Kasumi-1 (cell line): ENCODE measurements at places on chromosomes 11 and 22.
A peak's percentile ranks its signal among the peaks of the same experiment; 100 is the strongest.

GRCh38 chr11:43699870-43700269, 19.3 kb downstream of the HSD17B12 start:
- DNase-seq: no peak

- DNase-seq: no peak
Measured at GRCh38 chr11:103889679-103890078, 146.8 kb upstream of the DDI1 start.

DNA sequence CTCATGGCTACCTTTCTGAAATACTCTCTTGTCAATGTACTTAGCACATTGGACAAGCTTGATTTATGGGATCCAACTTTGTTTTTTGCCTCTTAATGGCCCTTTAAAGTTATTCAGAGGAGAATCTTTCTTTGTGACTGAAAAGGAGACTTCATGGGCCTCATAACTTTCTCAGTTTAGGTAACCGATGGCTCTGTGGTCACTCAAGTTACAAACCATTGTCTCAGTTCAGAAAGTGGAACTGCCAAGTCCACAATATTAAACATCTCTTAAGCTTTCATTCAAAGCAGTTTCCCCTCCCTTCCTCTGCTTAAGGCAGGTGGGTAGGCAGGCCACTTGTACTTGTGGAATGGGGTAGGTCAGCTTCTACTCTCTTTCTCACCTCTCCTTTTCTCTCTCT, 12.3 kb upstream of the ARL14EP start:
- no peak for DNase-seq

DNA sequence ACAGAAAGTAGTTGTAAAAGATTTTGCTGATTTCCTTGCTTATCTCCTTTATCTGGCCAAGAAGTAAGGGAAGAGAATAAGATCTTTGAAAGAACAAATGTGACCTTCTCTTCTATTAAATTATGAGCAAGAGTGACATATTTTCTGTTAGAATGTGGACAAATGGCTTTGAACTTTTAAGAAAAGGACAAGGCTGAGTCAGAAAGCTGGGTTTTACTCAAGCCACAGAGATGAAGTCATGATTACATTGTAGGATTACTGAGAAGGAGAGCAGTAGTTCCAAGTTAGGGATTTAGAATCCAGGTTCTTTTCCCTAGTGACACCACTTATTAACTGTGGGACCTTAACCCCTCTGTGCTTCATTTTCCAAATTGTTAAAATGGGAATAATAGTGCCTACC, 13.5 kb downstream of the CCDC90B start:
- no peak for DNase-seq

- DNase-seq: no peak
Measured at GRCh38 chr11:20162824-20163782, 2.8 kb upstream of the DBX1 start.

DNA sequence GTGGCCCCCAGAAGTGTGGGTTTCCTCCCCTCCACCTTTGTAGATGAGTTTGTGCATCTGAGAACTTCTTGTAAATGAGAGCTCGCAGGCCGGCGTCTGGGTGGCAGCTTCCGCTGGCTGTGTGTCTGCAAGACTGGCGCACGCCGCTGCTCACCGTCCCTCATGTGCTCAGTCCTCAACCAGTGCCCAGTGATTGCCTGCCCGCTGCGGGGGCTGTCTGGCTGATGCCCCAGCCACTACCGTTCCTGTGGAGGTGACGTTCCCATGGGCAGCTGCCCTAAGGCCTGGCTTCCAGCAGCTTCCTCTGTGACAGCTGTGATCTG, 8.8 kb downstream of the TBX1 start:
- DNase-seq: no peak

DNA sequence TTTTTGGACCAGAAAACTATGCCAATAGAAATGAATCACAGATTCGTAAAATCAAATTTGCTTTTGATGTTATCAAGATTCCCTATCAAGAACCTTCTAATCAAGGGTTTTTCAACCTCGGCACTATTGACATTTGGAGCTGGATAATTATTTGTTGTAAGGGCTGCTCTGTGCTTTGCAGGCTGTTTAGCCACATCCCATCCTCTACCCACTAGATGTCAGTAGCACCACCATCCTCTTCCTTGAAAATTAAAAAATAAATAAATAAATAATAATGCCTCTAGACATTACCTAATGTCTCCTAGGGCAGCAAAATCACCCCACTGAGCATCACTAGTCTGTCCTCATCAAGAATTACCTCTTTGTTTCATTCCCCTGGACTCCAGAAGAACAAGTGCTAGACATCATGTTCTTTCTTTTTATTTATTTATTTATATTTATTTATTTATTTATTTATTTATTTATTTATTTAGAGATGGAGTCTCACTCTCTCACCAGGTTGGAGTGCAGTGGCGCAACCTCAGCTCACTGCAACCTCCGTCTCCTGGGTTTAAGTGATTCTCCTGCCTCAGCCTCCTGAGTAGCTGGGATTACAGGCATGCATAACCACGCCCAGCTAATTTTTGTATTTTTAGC, 744.7 kb downstream of the KCNA4 start:
- peak; percentile 18 for DNase-seq

GRCh38 chr11:70332567-70332966, 62.1 kb downstream of the PPFIA1 start:
- DNase-seq: no peak

- DNase-seq: no peak
Measured at GRCh38 chr11:90407350-90407749, 184.5 kb upstream of the CHORDC1 start.

DNA sequence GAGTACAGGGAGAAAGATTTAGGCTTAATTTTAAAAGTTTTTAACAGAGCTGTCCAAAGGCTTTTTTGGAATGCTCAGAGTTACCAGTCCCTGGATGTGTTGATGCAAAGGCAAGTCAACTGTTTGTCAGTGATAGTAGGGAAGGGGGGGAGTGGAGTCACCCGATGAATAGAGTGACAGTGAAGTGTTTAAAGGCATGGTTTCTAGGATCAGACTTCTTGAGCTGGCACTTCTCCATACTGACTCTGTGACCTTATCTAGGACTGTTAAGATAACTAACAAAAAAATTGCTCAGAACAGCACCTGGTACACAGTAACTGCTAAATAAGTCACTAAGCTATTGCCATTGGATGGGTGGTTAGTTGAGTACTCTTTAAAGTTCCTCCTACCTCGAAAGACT, 11.3 kb upstream of the RAG2 start:
- DNase-seq: no peak

- DNase-seq: no peak
Measured at GRCh38 chr11:68202165-68202564, 10.9 kb downstream of the KMT5B start.

GRCh38 chr11:71138737-71139425, 113.5 kb downstream of the SHANK2 start:
- no peak for DNase-seq

DNA sequence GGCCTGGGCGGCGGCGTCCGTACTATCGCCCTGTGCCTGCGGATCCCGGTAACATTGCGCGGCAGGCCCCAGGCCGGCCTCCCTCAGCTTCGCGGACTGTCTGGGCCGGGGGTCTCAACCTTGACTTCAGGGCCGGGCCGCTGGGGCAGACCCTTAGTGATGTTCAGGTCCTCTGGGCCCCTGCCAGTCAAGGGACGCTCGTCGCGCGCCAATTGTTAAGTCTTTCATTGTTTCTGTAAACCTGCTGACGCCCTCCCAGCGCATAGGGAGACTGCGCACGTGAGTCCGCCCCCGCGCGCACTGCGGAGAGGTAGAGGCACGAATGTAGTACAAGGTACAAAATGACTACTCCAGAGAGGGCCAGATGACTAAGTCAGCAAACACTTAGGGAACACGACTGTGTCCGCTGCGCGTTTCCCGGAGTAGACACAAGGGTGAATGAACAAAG, 451 bp upstream of the HDHD5 start:
- no peak for DNase-seq

DNA sequence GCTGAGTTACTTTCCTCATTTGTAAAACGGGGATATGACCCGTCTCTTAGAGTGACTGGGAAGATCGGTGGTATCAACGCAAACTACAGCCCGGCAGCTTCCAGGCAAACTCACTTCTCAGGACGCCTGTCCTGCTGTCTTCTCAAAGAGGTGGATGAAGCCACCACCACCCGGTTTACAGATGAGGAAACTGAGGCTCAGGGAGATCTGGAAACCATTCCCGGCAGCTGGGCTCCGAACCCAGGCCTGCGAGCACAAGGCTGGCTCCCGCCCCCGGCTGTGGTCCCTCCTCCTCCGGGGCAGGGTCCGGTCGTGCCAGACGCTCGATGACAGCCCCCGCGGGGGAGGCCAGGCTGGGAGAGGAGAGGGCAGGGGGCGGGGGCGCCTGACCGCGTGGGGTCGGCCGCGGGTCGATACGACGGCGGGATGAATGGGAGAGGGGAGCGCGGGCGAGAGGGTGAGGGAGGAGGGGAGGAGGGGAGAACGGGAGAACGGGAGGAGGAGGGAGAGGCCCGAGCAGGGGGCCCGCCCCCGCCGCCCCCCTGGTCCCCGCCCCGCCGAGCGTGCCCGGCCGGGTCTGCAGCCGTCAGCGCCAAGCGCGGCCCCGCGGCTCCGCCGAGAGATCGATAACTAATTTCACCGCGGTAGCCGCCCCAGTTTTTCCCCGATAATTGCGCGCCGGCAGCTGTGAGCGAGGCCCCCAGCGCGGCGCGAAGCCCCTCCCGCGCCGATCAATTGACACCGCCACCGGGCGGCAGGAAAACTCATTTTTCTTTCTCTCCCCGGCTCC, 14.0 kb downstream of the IGLL1 start:
- DNase-seq: no peak

- DNase-seq: peak; percentile 59
Measured at GRCh38 chr11:102177974-102178631, 67.9 kb downstream of the YAP1 start.

GRCh38 chr11:68337399-68337835, 25.0 kb downstream of the LRP5 start:
- DNase-seq: peak; percentile 7

GRCh38 chr22:37325039-37325395, 42.7 kb downstream of the CYTH4 start:
- no peak for DNase-seq

DNA sequence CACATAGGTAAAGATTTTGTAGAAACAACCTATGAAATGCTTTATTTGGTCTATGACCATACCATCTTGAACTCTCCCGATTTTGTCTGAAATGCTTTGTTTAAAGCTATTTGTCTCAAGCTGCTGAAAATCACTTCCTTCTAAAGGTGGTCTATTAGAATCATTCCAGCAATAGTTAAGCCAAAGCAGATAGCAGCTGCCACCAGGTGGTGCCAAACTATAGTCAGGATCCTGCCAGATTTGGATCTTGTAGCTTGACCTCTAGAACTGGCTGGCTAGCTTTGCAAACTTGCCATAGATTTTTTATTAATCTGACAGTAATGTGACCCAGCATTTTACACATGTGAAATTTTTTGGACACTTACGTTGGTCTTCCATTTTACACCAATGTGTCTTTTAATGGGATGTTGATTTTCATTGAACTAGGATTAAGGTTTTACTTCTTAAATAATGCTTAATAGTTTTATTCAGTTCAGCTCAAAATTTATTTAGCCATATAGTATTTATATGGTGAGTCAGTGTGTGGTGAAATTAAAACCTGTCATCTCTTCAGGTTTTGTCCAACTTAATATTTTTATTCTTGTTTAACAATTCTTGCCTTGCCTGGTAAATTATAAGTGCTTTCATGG, 19.7 kb downstream of the CTR9 start:
- DNase-seq: peak; percentile 38

- no peak for DNase-seq
Measured at GRCh38 chr11:26777372-26777808, 55.5 kb upstream of the SLC5A12 start.
